ENCODE measurements at places on chromosomes 13 and 19.

GRCh38 chr13:77833331-77833863 lies 85.2 kb downstream of the EDNRB start:
- no peak for DNase-seq

DNA sequence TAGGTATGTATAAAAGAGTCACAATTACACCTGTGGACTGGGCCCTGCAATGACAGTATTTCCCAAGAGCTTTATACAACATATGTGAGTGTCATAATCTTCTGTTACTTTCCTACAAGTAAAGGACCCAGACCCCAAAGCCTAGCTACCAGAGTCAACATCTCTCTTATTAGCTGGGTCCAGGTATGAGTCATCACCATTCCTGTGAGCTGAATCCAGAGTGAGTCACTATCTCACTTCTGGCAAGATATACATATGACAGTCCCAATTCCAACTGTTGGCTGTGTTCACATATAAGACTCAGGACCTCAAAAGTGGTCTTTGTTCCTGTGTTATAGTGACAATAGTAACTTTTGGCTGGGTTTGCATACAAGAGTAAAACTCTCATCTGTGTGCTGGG lies 46.7 kb downstream of the ZNF729 start:
- DNase-seq: no peak

DNA sequence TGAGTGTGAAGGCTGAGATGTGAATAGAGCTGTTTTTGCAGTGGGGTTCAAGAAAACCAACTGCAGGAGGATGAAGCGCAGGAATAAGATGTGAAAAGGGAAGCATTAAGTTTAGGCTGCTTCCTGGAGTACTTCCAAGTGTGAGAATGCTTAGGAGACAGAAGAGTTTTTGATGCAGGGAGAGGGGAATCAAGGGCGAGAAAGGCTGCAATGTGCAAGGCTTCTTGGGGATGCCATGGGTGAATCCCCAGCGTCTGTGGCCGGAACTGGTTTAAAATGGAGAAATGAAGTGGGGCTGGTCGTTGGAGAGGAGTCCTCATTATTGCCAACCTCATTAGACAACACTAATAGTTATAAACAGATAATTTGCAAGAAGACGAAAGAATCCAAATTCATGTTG lies 764.9 kb downstream of the LIG4 start:
- DNase-seq: no peak

- no peak for DNase-seq
These were observed 21.5 kb downstream of the NECTIN2 start for GRCh38 chr19:44867578-44867977.

DNA sequence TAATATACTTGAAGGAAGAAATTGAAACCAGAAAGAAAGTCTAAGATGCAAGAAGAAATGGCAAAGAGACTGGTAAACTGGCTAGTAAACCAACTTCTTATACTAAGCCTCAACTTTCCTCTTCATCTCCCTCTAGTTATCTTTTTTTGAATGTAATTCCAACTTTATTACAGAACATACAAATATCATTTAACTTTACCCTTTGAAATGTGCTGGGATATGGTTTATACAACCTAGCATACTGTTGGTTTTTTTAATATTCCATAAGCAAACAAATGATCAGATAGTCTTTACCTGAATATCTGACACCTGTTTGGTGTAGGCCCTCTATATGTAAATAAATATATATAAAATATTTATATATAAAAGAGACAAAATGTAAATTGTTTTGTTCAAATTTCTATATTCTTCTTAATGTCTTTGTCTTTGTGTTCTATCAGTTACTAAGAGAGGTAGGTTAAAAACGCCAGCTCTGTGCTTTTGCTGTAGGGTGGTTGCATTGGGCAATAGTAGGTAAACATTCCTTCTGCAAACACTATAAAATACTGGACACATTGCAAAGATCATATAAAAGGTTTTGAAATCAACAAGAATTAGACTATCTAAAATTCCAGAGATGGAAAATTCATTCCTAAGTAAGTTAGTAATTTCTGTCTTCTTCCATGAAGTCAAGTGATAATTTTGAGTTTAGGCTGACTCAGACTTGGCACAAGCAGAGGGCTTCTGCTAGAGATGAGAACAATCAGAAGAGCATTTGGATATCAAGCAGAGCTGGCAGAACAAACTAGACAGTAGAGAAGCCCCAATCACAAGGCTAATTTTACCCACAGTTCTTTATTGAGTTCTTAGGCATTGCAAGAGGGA lies 383.3 kb downstream of the RFC3 start:
- DNase-seq: no peak

GRCh38 chr13:32267836-32268439 lies 47.2 kb downstream of the ZAR1L start:
- peak; percentile 55 for DNase-seq

- DNase-seq: no peak
These were observed 327.0 kb upstream of the SLITRK5 start for GRCh38 chr13:87344176-87344575.
